Effector CD4-positive, alpha-beta T cell (primary cell): ENCODE measurements at places on chromosomes 16 and 17.

- no peak for DNase-seq
These were observed 16.2 kb upstream of the RMI2 start for GRCh38 chr16:11329071-11329491.

DNA sequence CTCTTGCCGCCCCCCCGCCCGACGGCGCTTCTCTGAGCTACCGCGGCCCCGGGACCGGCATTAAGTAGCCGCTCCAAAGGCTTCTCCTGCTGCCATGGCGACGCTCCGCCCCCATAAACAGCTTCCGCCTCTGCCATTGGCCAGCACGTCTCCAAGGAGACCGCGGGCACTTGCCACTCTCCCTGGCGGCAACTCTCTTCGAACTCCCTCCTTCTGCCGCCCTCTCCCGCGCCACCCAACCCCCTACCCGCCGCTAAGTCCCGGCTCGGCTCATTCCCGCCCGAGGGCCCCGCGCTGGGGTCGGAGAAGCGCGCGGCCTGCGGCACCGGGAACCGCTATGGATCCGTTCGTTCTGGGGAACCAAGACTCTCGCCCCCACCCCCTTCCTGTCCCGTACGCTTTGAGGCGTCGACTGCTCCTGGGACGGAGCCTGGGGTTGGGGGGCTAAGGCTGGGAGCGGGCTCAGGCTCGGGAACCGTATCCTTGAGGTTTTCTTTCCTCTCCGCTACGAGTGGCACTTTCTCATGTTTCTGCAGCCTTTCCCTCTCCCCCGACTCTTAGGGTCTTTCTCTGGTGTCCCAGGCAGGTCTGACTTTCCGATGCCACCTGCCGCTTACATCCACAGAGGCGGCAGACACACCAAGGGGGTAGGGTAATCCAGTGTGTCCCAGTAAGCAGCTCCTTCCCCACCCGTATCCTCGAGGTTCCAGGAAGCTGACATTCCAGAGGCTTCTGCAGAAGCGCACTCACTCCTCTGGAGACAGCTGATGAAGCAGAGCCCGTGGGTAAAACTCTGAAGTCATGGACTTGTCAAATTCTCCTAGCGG lies at the start of gene FOXJ1:
FOXJ1 (minus strand) TSS at position 34 of the 827 bp plus-strand sequence. CDS start 850 bp downstream, outside the sequence.
- DNase-seq: peak; percentile 86

DNA sequence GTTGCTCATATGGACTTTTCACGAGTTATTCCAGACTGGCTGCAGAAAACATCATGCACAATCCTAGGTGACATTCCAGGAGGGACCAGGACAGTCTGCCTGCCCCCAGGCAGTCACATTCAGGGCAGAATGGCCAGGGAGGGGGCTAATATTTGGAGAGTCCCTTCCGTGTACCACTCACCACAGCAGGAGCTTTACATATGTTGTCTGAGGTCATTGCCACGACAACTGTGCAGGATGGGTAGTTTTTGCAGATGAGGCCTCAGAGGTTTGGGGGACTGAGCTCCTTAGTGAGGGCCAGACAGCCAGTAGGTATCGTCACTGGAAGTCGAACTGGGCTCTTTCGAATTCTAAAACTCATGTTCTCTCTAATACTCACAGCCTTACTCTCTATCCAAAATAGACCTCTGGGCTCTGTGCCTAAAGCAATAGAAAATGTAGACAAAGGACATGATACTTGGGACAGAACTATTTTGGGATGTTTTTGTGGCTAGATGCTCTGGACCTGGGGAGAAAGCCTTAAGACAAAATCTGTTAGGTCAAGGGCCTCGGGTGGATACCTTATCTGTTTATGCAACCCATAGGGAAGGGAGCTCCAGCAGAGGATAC lies 338.5 kb downstream of the MAF start:
- DNase-seq: no peak

DNA sequence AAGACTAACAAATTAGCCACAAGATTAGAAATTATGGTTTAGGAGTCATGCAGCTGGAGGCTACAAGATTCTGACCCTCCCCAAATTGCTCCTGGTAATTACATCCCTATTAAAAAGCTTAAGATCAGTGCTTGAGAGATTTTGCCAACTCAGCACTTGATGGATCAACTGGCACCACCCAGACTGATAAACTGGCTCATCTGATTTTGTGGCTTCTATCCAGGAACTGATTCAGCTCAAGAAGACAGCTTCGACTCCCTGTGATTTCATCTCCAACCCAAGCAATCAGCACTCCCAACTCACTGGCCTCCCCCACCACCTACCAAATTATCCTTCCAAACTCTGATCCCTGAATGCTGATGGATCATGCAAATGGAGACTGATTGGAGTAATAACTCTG lies 94.8 kb downstream of the TNFRSF13B start:
- no peak for DNase-seq

GRCh38 chr17:34579017-34579946 lies at the start of gene TMEM132E:
TSS of gene TMEM132E (plus strand) at chr17:34579582. CDS start at chr17:34581077, 1,495 bp downstream.
- DNase-seq: no peak

DNA sequence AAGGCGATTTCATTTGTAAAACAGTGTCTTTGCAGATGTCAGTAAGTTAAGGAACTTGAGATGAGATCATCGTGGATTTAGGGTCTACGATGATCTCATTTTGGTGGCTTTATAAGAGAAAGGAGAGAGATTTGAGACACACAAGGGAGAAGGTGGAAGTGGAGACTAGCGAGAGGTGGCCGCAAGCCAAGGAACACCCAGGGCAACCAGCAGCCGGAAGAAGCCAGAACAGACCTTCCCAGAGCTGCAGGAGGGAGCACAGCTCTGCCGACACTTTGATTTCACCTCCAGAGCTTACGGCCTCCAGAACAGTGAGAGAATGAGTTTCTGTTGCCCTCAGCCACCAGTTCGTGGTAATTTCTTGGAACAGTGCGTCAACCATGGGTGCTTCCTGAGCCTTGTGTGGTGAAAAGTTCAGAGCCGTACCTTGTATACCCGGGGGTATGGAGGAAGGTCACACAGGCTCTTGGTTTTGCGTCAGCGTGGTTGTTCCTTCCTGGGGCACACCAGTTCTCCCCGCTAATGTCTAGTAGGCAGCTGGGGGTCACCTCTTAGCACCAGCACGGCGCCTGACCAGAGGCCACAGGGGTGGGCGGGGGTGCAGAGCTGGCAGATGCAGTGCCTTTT lies 12.9 kb upstream of the SEC14L1 start:
- peak; percentile 54 for DNase-seq

DNA sequence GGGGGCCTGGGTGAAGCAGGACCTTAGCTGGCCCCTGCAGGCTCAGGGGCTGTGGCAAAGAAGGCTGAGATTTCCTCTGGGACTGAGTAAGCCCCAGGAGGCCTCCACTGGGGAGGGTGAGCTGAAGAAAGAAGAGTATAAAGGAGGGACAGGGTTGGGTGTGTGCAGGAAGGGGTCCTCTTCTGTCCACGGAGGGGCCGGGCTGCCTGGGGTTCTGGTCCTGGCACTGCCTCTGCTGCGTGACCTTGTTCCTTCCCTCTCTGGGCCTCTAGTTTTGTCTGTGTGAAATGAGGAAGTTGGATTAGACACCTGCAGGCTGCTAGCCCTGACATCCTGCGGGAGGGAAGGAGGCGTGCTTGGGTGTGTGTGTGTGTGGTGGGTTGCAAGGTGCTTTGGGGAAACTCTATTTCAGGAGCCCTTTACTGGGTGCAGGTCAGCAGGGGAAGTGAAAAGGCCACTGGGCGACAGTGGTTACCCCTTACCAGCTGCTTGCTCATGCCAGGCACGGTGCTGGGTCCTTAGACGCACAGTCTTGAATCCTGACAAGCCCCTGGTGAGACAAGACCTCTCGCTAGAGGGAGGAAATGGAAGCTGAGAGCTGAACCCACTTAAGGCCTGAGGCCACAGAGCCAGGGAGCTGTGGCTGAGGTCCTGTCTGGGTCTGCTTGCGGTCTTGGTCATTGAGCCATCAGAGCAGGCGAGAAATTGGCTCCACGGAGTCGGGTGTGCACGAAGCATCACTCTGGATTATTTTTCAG lies 60.7 kb downstream of the OR1D5 start:
- no peak for DNase-seq

- DNase-seq: no peak
These were observed 18.1 kb downstream of the CMIP start for GRCh38 chr16:81462683-81463082.

DNA sequence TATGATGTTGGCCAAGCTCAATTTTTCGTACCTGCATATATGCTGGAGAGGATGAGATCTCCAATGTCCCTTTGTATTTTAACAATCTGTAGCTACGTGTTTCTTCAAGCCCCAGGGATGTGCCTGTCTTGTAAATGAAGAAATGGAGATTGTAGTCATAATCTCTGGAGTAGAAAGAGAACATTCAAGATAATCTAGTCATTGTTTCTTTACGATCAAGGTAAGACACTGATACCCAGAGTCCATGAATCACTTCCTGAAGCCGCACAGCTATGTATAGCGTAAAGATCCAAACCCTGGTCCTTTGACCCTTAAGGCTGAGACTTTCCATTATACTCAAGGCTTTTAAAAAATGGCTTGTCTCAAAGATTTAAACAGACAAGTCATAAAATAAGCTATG lies 205.5 kb downstream of the HS3ST3B1 start:
- no peak for DNase-seq

GRCh38 chr16:17354685-17355084 lies 116.1 kb downstream of the XYLT1 start:
- DNase-seq: no peak

DNA sequence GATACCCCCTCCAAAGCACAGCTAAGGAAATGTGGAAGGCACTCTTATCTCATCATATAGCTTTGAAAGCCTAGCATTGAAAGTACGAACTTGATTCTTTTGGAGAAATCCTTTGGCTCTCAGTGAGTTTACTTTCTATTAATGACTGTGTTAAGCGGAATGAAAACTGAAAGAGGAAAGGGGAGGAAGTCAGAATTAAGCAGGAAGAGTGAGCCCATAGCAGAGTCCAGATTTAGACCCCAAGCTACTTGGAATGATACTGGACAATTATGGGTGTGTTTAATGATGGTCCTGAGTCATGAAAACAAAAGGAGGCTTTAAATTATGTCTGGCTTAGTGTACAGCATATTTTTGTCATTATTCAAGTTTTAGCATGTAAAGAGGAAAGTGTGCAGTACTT lies 42.2 kb downstream of the TENT4B start:
- no peak for DNase-seq

DNA sequence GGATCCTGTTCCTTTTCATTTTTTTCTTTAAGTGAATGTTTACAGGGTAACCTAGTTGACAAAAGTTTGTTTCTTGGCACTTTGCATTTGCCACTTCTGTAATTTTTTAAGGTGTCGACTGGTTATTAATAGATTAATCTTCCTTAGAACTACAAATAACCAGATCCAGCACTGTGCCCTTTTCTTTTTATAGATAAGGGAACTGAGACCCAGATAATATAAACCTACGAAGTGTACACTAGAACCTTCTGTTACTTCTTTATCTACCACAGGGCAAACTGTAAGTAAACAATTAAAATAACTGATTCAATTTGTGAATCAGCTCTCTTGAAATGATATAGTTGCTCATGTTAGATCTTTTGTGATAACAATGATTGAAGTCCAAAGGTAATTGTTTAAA lies 55.4 kb downstream of the NLK start:
- no peak for DNase-seq

GRCh38 chr16:16017812-16018211 lies 68.4 kb downstream of the ABCC1 start:
- no peak for DNase-seq

- no peak for DNase-seq
These were observed 87.0 kb downstream of the HELZ start for GRCh38 chr17:67157732-67158639.

DNA sequence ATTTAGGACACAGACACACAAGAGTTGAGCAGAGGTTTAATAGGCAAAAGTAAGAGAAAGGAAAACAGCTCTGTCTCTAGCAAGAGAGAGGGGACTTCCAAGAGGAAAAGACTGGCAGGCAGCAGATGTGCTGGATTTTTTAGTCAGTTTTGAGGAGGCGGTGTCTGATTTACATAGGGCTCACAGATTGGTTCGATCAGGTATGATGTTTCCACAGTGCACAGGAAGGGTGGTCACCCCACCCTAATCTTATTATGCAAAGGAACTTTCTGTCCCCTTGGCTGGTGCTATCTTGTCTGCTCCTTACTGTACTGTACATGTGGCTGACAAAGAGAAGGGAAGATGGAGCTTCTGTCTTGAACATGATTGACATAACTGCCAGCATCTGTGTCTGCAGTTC lies 25.3 kb downstream of the BFAR start:
- no peak for DNase-seq

- no peak for DNase-seq
These were observed 13.7 kb upstream of the ITGA3 start for GRCh38 chr17:50042211-50042610.

DNA sequence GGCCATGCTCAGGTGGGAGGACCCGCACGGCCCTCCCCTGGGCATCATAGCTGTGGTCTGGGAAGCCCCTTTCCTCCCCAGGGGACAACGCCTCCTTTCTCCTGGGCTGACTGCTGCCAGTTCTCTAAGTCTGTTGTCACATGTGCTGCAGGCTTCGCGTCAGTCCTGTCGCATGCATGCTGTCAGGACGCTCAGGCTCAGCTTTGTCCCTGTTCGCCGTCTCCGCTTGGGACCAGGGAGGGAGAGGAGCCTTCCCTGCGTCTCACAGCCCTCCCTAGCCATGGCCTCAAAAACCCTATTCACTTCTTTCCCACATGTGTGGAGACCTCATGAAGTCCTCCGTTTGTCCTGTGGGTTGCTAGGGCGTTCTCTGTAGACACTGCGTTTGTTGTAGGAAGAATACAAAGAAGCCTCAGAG lies 21.4 kb downstream of the LDHD start:
- no peak for DNase-seq

- no peak for DNase-seq
These were observed 7.0 kb upstream of the FAAP100 start for GRCh38 chr17:81558941-81559806.

DNA sequence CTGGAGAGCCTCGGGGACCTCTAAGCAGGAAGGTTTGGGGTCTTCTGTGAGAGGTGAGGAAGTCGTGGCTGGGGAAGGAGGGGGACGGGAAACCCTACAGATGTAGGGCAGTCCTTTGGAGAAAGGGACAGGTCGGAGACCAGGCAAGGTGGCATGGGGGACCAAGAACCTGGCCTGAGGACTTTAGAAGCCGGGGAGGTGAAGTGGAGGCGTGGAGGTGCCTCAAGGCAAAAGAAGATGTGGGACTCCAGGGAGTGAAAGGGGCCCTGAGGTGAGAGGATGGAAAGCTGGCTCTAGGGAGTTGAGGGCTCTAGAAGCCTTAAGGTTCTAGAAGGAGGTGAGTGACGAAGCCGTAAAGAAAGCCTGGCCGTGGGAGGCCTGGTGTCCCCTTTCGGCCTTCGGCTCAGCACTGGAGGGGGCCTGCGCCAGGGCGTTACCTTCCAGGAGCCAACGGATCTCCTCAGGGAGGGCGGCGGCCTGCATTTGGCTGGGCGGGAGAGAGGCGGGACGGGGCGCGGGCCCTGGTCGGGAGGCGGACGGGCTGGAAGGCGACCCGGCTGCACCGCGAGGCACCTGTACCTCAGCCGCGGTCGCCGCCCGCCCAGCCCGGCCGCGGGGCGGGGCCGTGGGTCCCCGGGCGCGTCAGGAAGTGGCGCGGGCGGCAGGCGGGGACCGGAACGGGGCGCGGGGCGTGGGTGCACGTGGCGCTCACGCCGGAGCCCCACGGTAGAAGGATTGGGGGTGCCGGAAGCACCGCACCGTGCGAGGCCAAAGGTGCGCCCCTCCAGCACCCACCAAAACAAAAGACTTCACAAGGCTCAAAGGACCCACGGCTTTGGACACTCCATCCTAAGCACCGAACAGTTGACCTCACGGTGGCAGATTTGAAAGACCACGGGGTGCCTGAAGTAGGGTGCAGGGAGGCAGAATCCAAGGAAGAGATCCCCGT lies at the start of gene SKAP1:
SKAP1 (minus strand) TSS at position 577 of the 949 bp plus-strand sequence.
- peak; percentile 53 for DNase-seq
